CD4-positive, alpha-beta T cell treated with Interleukin-21 for 1 hour (primary cell): ENCODE measurements at places on chromosomes 1 and 21.

DNA sequence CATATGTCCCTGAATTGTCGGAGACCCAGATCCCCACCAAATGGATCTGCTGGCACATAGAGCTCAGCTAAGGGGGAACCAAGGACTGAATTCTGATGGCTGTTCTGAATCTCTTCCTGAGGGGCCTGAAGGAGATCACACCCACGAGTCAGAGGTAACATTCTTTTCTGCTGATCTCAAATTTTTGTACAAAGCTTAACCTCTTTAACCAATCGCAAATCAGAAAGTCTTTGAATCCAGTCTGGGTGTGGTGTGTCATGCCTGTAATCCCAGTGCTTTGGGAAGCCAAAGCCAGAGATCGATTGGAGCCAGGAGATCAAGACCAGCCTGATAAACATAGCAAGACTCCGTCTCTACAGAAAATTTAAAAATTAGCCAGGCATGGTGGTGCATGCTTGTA, 62.8 kb upstream of the PRRC2C start:
- no peak for DNase-seq

DNA sequence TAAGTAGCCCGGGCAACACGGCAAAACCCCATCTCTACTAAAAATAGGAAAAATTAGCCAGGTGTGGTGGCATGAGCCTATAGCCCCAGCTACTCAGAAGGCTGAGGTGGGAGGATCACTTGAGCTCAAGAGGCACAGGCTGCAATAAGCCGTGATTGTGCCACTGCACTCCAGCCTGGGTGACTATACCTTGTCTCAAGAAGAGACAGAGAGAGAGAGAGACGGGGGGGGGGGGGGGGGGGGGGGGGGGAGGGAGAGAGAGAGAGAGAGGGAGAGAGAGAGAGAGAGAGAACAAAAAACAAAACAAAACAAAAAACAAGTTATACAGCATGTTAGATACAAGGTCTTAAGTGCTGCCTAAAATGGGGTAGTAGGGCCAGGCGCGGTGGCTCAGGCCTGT, 77.8 kb upstream of the ZNF281 start:
- no peak for DNase-seq

- DNase-seq: no peak
Observed at GRCh38 chr21:26280775-26281174, 110.2 kb upstream of the APP start.

GRCh38 chr1:222600281-222600680, 10.5 kb upstream of the TAF1A start:
- no peak for DNase-seq

GRCh38 chr21:34009193-34009592, 64.2 kb upstream of the MRPS6 start:
- no peak for DNase-seq

- no peak for DNase-seq
Observed at GRCh38 chr1:30786264-30786991, 28.9 kb upstream of the LAPTM5 start.
